Fibroblast of lung (primary cell): ENCODE measurements at places on chromosomes 7 and 10.

- no peak overlapping the region for H3K27ac ChIP-seq
- H3K27me3 ChIP-seq: no peaks in the 10 kb centered on the region
- H3K4me1 ChIP-seq: no peaks in the 10 kb centered on the region
- no peak overlapping the region for H3K4me3 ChIP-seq
These were observed 266.0 kb downstream of the AUTS2 start for GRCh38 chr7:69864274-69864673.

DNA sequence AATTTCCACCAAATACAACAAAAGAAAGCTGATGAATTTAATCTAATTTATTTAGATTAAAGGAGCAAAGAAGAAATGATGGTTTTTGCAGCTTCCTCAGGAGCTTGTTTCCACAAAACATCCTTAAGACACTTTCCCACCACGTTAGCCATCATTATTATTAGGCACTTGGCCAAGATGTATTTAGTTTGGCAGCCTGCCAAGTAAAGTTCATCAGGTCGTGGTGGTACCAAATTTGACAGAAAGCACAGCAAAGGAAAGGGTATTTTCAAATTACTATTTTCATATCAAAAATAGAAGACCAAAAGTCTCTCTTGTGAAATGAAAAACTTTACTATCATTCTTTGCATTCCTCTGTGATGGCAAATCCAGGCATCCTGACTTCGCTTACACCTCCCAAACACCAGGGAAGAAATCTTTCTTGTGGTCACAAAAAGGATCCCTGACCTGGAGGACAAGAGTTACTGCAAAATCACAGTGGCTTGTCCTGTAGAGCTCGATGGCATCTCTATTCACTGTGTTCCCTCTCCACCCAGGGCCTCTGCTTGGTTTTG is 123.1 kb upstream of the INHBA start:
- no peak overlapping the region for H3K4me3 ChIP-seq
- H3K27me3 ChIP-seq: no peaks in the 10 kb centered on the region
- H3K4me1 ChIP-seq: peaks cover 10% of the 10 kb centered on the region
- peak; percentile 54 for DNase-seq
- no peaks in the 10 kb centered on the region for H3K36me3 ChIP-seq
- no peak overlapping the region for H3K27ac ChIP-seq

GRCh38 chr10:63631991-63632390 is 110.8 kb downstream of the REEP3 start:
- no peak for DNase-seq
- no peaks in the 10 kb centered on the region for H3K27me3 ChIP-seq
- H3K4me1 ChIP-seq: no peaks in the 10 kb centered on the region
- no peaks in the 10 kb centered on the region for H3K36me3 ChIP-seq

- H3K36me3 ChIP-seq: no peaks in the 10 kb centered on the region
- no peaks in the 10 kb centered on the region for H3K4me1 ChIP-seq
- no peak overlapping the region for H3K4me3 ChIP-seq
- peak; percentile 23 for DNase-seq
- no peaks in the 10 kb centered on the region for H3K27me3 ChIP-seq
These were observed 703.5 kb upstream of the SEMA3D start for GRCh38 chr7:85890244-85890811.

DNA sequence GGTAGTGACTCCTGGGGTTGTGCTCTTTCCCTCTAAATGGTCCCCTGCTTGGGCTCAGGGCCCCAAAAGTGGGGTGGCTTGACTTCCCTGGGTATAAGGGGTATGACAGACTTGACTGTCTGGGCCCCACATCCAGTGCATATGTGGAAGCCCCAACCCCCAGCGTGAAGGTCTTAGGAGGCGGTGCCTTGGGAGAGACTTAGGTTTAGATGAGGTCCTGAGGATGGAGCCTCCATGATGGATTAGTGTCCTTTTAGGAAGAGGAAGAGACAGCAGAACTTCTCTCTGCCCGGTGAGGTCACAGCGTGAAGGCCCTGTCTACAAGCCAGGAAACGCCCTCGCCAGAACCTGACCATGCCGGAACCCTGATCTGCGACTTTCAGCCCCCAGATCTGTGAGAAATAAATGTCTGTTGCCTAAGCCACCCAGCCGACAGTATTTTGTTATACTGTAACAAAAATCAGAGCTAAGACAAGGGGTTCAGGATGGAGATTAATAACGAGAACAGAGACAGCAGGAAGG is 23.8 kb downstream of the PODXL start:
- no peaks in the 10 kb centered on the region for H3K27me3 ChIP-seq
- DNase-seq: no peak
- H3K4me1 ChIP-seq: no peaks in the 10 kb centered on the region

GRCh38 chr7:43637114-43637806 is 54.4 kb downstream of the STK17A start:
- no peak for DNase-seq
- H3K36me3 ChIP-seq: peaks cover 12% of the 10 kb centered on the region
- peaks cover 13% of the 10 kb centered on the region for H3K4me1 ChIP-seq
- no peak overlapping the region for H3K27ac ChIP-seq

DNA sequence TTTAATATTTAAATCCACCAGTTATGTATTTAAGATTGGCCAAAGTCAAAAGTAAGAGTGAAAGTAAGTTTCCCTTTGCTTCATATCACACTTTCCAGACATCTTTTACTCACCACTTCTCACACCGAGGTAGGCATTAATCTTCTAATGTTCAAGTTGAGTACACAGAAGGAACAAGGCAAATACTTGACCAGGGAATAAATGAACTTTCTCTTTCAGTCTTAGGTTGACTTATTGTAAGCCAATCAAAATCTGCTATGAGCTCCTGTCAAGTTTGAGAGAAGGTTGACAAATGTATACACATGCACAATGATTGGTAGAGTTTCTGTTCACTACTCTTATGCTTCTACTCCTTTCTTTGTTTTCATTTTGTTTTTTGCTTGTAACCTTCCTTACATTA is 842.5 kb downstream of the REEP3 start:
- H3K4me1 ChIP-seq: no peaks in the 10 kb centered on the region
- H3K27ac ChIP-seq: no peak overlapping the region
- no peaks in the 10 kb centered on the region for H3K36me3 ChIP-seq

GRCh38 chr10:86868353-86868752 is 89.1 kb downstream of the MMRN2 start:
- H3K27me3 ChIP-seq: no peaks in the 10 kb centered on the region
- H3K4me3 ChIP-seq: no peak overlapping the region
- peak; percentile 67 for DNase-seq
- peaks cover 4% of the 10 kb centered on the region for H3K4me1 ChIP-seq

DNA sequence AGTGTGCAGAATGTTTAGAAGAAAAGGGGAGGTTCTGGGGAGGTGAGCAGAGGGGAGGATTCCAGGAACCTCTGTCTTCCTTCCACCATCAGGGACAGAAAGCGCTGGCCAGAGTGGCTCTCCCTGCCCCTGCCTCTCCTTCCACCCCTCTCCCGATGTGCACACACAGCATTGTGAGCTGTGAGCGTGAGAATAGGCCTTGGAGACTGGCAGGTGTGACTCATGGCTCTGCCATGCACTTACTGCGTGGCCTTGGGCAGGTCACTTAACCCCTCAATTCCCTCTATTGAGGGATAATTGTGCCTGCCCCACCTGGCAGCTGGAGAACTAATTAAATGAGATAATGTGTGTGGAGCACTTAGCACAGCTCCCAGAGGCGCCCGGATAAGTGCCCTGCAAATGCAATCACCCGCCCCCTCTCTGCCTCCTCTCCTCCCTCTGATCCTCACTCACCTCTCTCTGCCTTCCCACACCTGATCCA is 115.4 kb downstream of the ZMIZ1 start:
- peaks cover 61% of the 10 kb centered on the region for H3K4me1 ChIP-seq
- peak; percentile 89 for DNase-seq
- peaks cover 22% of the 10 kb centered on the region for H3K36me3 ChIP-seq
- H3K4me3 ChIP-seq: no peak overlapping the region

- H3K4me1 ChIP-seq: peaks cover 3% of the 10 kb centered on the region
- no peaks in the 10 kb centered on the region for H3K36me3 ChIP-seq
- no peak overlapping the region for H3K4me3 ChIP-seq
These were observed 24.6 kb upstream of the DDX50 start for GRCh38 chr10:68876246-68877138.

DNA sequence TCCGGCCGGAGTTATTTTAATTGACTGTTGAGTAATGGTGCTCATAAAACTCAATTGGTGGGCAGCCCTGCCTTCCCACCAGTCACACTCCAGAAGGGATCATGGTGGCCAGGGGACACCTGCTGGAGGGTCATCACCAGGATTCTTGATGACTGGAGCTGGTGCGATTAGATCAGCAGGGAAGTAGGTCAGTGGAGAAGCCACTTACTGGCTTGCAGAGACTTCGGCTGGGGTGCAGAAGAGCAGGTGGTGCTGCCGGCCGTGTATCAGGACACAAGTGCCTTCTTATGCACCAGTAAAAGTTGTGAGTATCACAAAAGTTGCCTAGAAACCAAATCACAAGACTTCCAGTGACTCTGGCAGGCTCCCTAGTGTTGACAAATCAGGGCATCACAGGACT is 82.6 kb upstream of the CHCHD3 start:
- no peaks in the 10 kb centered on the region for H3K27me3 ChIP-seq
- no peaks in the 10 kb centered on the region for H3K4me1 ChIP-seq
- no peak for DNase-seq
- no peak overlapping the region for H3K27ac ChIP-seq
- H3K36me3 ChIP-seq: no peaks in the 10 kb centered on the region

DNA sequence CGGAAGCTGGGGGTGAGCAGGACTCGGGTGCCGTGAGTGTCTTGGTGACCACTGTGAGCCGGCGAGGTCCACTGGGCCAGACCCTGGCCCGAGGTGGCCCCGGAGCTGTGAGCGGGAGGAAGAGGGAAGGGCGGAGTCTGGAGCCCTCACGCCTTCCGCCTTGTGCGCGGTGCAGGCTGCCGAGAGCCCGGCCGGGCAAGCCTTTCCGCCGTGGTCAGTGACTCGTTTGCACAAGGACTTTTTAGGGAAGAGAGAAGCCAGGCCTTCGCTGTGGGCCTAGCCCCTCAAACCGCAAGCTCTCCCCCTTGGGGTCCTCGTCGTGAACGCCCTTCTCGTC is 40.9 kb upstream of the ZNF32 start:
- peaks cover 4% of the 10 kb centered on the region for H3K4me1 ChIP-seq
- H3K4me3 ChIP-seq: peak overlapping the region; percentile 63
- H3K27ac ChIP-seq: peak overlapping the region; percentile 60
- peak; percentile 70 for DNase-seq

- DNase-seq: no peak
- H3K4me1 ChIP-seq: peaks cover 2% of the 10 kb centered on the region
- H3K27ac ChIP-seq: no peak overlapping the region
- no peak overlapping the region for H3K4me3 ChIP-seq
- no peaks in the 10 kb centered on the region for H3K27me3 ChIP-seq
- H3K36me3 ChIP-seq: no peaks in the 10 kb centered on the region
These were observed 202.3 kb downstream of the AHR start for GRCh38 chr7:17500736-17501135.

GRCh38 chr7:23161482-23161881 is 20.4 kb upstream of the NUP42 start:
- no peak overlapping the region for H3K27ac ChIP-seq
- no peaks in the 10 kb centered on the region for H3K36me3 ChIP-seq
- no peaks in the 10 kb centered on the region for H3K27me3 ChIP-seq
- no peak for DNase-seq
- H3K4me3 ChIP-seq: no peak overlapping the region
- H3K4me1 ChIP-seq: no peaks in the 10 kb centered on the region

DNA sequence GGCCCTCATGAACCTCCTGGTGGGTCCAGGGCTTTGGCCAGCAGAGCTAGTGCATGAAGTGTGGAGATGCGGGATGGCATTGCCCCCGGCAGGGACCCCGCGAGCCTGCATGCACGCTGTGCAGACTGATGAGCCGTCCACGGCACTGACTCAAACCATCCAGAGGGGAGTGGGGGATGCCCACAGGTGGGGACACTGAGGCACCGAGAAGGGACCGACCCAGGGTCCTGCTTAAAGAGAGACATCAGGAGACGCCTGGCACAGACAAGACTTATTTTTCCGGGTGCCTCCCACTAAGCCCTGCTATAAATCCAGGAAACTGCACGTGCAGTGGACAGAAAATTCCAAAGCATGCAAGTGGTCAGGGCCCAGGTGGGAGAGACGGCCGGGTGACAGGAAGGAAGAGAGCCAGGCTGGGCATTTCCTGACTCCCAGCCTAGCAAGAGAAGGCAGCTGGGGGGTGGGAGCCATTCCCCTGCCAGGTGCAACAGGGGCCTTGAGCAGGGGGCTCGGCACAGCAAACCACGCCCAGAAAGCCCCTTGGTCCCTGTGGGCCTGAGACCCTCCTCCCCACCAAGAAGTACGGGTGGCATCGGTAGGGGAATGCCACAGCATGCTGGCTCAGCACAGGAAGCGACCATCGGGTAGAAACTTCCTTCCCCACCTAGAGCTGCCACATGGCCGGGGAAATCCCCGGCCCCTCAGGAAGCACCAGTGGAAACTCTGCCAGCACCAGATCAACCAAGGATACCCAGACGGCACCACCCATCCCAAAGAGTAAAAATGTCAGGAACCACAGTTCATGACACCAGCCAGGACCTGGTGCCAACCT is 91.5 kb downstream of the FOXL3 start:
- H3K4me1 ChIP-seq: no peaks in the 10 kb centered on the region
- no peaks in the 10 kb centered on the region for H3K36me3 ChIP-seq
- no peak overlapping the region for H3K4me3 ChIP-seq
- DNase-seq: no peak
- no peak overlapping the region for H3K27ac ChIP-seq

DNA sequence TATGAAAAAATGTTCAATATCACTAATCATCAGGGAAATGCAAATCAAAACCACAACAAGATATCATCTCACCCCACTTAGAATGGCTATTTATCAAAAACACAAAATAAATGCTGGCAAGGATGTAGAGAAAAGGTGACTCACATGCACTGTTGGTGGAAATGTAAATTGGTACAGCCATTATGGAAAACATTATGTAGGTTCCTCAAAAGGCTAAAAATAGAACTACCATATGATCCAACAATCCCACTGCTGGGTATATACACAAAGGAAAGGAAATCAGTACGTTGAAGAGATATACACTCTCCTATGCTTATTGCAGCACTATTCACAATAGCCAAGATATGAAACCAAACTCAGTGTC is 50.2 kb downstream of the CDK1 start:
- H3K27me3 ChIP-seq: no peaks in the 10 kb centered on the region
- peaks cover 3% of the 10 kb centered on the region for H3K4me1 ChIP-seq
- no peak overlapping the region for H3K4me3 ChIP-seq
- H3K27ac ChIP-seq: no peak overlapping the region
- DNase-seq: peak; percentile 81

GRCh38 chr7:137974766-137975165 is 27.1 kb downstream of the CREB3L2 start:
- no peak for DNase-seq
- H3K4me1 ChIP-seq: peaks cover 41% of the 10 kb centered on the region
- H3K27me3 ChIP-seq: no peaks in the 10 kb centered on the region
- no peaks in the 10 kb centered on the region for H3K36me3 ChIP-seq
- peak overlapping the region; percentile 98 for H3K27ac ChIP-seq

DNA sequence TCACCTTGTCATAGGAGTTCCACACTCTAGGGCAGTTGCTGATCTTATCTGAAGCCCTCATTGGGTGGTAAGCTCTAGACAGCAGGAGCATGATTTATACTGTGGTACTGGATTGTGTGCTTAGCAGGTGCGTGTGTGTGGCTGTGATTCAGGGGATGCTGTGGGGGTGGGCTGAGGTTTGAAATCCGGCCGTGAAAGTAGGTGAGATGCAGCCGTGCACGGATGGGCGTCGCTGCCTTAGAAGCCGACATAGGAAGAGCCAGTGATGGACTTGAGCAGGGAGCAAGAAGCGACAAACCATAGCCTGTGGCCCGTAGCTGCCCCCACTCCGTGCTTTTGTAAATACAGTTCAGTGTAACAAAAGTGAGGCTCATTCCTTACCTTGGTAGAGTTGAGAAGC is 38.2 kb downstream of the PROSER2 start:
- no peaks in the 10 kb centered on the region for H3K4me1 ChIP-seq
- no peak overlapping the region for H3K27ac ChIP-seq
- no peak for DNase-seq
